Psoas muscle (tissue), 8 donors: ENCODE measurements at places on chromosomes 3 and 15. TPM values are rescaled to one million over a fixed set of nuclear protein-coding genes. Genes with fewer than 3 reads are reported as not detected.

The ATP8B4 gene
- total RNA-seq = 1.0 TPM

GRCh38 chr3:106172780-106173179, 304.0 kb upstream of the CBLB start:
- DNase-seq = no peak

DNA sequence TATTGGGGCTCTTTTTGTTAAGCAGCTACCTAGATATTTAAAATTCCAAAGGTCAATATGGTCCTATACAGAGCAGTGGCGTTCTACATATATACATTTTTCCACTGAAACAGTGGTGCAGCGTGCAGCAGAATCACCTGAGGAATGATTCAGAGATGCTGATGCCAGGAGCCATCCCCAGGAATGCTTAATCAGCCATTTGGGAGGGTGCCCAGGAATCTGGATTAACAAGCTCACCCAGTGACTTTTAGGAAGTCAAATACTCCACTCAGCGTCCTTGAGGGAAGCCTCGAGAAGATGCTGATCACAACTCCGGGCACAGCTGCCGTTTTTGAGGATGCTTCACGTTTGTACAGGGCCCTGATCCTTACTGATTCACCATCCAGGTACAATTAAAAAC, 82.6 kb upstream of the ARHGEF3 start:
- DNase-seq = no peak

The AHSG gene
- not detected for total RNA-seq

DNA sequence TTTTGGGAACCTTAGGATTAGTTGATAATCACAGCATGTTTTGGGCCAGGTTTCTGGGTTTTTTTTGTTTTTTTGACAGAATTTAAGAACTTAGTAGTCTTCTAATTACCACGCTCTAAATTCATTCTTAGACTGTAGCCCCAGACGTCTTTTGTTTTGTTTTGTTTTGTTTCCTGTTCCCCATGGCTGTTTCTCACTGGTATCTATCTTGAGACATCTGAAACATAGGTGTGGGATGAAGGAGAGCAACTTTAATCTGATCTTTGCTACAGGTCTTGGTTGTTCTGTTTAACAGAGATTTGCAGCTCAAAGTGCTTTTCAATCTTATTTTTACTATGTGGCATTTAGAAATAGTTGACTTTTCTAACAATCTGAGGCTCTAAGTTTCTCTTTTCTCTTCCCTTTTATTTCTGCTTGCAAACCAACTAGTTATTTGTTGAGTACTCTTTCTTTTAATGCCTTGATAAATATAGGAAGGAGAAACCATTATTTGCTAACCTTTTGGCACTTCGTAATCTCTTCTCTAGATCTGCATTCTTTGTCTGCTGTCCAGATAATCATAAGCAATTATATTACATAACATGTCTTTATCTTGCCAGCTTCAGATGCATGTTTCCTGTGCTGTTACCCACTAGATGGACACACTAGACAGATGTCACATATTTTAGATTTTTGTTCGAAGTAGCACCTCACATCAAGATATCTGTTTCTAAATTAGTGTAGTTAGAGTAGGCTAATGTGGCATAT, 40.9 kb downstream of the FBXL2 start:
- DNase-seq = no peak

The EXOSC7 gene
- total RNA-seq = 54.8 TPM

GRCh38 chr3:9422712-9423424, 25.5 kb downstream of the SETD5 start:
- DNase-seq = peak; percentile 65

DNA sequence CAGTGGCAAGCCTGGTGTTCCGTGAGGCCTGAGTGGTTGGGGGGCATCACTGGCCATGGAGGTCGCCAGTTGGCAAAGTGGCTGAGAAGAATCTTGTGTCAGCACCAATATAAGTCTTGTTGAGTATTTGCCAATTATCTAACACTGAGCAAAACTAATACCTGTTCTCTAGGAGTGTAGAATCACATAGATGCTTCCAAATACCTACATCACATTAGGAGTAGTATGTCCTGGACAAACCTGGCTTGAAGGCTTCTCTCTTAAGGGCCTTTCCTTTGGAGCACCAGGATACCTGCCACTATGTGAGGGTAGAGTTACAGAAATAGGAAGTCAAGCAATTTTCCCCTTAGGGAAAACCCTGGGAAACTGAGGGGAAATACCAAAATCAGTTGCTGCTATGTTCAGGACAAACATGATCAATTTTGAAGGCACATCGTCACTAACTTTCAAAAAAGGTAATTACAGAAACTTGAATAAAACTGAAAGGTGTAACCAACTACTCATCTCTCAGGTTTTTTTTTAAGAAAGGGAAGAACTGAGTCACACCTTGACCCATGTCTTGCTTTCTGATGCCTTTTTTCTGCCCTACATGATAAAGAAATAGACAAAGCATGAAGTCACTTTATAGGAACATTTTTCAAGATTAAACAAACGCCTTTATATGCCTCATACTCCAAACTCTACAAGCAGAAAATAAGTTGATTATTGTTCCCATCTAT, 100.4 kb downstream of the IMPG2 start:
- DNase-seq = no peak

The TEX55 gene
- total RNA-seq = not detected

DNA sequence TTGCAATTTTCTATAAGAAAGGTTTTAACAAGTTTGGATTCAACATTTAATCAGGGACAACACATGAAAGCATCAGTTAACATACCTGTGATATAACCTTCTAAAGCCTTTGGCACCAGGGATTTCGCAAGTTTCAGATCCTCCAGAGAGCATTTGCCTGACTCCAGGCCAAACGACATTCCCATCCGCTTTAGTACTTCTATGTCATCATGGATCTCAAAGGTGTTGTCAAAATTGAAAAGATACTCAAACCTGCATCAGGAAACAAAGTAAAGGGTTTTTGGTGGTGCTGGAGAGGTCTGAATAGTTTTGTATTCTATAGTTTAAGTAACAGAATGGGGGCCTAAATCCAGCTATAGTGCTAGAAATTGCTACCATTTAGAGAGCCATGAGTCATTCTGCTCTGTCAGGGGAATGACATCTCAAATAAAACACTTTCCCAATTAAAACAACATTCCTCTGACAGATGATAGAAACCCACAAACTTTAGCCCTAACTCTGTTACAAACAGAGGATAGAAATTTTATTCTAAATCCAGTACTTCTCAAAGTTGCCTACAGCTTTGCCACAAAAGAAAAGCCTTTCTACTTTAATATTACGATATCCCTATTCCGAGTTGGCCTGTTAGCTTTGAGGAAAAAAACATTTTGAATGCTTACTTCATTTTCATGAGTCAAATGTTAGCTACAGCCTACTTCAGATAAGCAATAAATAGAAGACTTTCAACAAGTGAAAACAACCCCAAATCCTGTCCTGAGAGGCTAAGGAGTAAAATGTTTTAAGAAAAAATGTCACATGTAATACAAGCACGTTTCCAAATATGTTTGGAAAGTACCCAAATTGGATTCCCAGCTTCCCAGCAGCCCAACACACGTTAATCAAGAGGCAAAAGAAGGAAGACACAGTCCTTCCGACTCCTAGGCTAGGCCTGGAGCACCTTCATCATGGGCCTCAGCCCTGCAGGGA, 83.4 kb downstream of the ATP1B3 start:
- no peak for DNase-seq

The PPP1R14D gene
- not detected for total RNA-seq
